Right lobe of liver (tissue), 6 donors: ENCODE measurements at places on chromosomes 1 and 21. TPM values are rescaled to one million over a fixed set of nuclear protein-coding genes. Genes with fewer than 3 reads are reported as not detected.

The FAM229A gene
- total RNA-seq: 5.5 TPM

The PPP1R12B gene
- 22.2 TPM for total RNA-seq

The SLC41A1 gene
- total RNA-seq: 6.4 TPM

The PCAT6 gene
- total RNA-seq: not detected

GRCh38 chr1:201317551-201317950, 34.2 kb downstream of the PKP1 start:
- DNase-seq: no peak
- no peaks in the 10 kb centered on the region for H3K4me1 ChIP-seq
- H3K27ac ChIP-seq: no peak overlapping the region
- H3K27me3 ChIP-seq: no peaks in the 10 kb centered on the region
- no peaks in the 10 kb centered on the region for H3K36me3 ChIP-seq

- no peaks in the 10 kb centered on the region for H3K4me1 ChIP-seq
- no peaks in the 10 kb centered on the region for H3K27me3 ChIP-seq
- no peaks in the 10 kb centered on the region for H3K36me3 ChIP-seq
- DNase-seq: peak; percentile 70
- H3K4me3 ChIP-seq: no peak overlapping the region
Measured at GRCh38 chr21:34351786-34352241, 12.0 kb upstream of the KCNE2 start.

The OR2T2 gene
- not detected for total RNA-seq
